ENCODE measurements at places on chromosomes 3 and 15. TPM values are rescaled to one million over a fixed set of nuclear protein-coding genes. Genes with fewer than 3 reads are reported as not detected.

The RASL12 gene
- total RNA-seq: 3.2 TPM

The CFAP91 gene
- 1.5 TPM for total RNA-seq

The GNAI2 gene
- total RNA-seq: 42.1 TPM

The GLCE gene
- 20.4 TPM for total RNA-seq

The TRPM1 gene
- total RNA-seq: not detected

The NISCH gene
- 82.2 TPM for total RNA-seq

The CATSPER2 gene
- total RNA-seq: 2.7 TPM

The CD80 gene
- not detected for total RNA-seq

The CCDC13 gene
- total RNA-seq: 0.62 TPM

The ZIC4 gene
- not detected for total RNA-seq

The HTR3E gene
- not detected for total RNA-seq

The ZMYND10 gene
- total RNA-seq: 1.1 TPM

The CAPN7 gene
- total RNA-seq: 28.2 TPM

The RHOA gene
- total RNA-seq: 290 TPM

The GOLGA6B gene
- not detected for total RNA-seq

The KLHL6 gene
- 0.66 TPM for total RNA-seq

The THPO gene
- total RNA-seq: not detected

The IL5RA gene
- total RNA-seq: not detected

The CLDN18 gene
- not detected for total RNA-seq

The TRAK1 gene
- 40.1 TPM for total RNA-seq

The SNX22 gene
- 0.19 TPM for total RNA-seq

The CACNA1D gene
- 3.2 TPM for total RNA-seq

The SOX14 gene
- total RNA-seq: not detected
